Sigmoid colon (tissue), 7 donors: ENCODE measurements at places on chromosomes 1 and 21. TPM values are rescaled to one million over a fixed set of nuclear protein-coding genes. Genes with fewer than 3 reads are reported as not detected.

PDZK1IP1 gene
- not detected for total RNA-seq

GRCh38 chr1:175434283-175434860, 241.8 kb upstream of the KIAA0040 start:
- H3K4me3 ChIP-seq: no peak overlapping the region
- no peak for DNase-seq
- H3K4me1 ChIP-seq: no peaks in the 10 kb centered on the region
- H3K27me3 ChIP-seq: no peaks in the 10 kb centered on the region
- H3K27ac ChIP-seq: no peak overlapping the region
- no peaks in the 10 kb centered on the region for H3K36me3 ChIP-seq

- H3K4me3 ChIP-seq: no peak overlapping the region
- no peak overlapping the region for H3K27ac ChIP-seq
- H3K36me3 ChIP-seq: no peaks in the 10 kb centered on the region
- DNase-seq: no peak
- no peaks in the 10 kb centered on the region for H3K27me3 ChIP-seq
- no peaks in the 10 kb centered on the region for H3K4me1 ChIP-seq
These were observed 15.2 kb downstream of the PLPPR4 start for GRCh38 chr1:99279525-99279924.

DNA sequence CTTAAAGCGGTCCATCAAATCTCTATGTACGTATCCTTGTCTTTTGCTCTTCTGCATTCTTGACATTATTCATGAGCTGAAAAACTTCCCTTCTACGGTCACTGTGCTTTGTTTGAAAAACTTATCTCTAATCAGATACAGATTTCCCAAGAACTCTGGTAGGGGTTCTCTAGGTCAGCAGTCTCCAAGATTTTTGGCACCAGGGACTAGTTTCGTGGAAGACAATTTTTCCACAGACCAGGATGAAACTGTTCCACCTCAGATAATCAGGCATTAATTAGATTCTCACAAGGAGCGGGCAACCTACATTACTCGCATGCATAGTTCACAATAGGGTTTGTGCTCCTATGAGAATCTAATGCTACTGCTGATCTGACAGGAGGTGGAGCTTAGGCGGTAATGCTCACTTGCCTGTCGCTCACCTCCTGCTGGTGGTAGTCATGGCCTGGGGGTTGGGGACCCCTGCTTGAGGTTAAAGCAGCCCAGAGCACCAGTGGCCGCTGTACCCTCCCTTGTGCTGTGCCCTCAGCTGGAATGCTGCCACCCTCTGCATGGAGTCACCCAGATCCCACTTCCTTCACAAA, 30.8 kb downstream of the AK2 start:
- H3K4me1 ChIP-seq: peaks cover 19% of the 10 kb centered on the region
- no peak overlapping the region for H3K27ac ChIP-seq
- H3K27me3 ChIP-seq: no peaks in the 10 kb centered on the region
- no peak overlapping the region for H3K4me3 ChIP-seq
- H3K36me3 ChIP-seq: peaks cover 14% of the 10 kb centered on the region
- no peak for DNase-seq
